Right forelimb (tissue), 1 donor: ENCODE measurements at places on chromosomes 11 and 22.
A peak's percentile ranks its signal among the peaks of the same experiment; 100 is the strongest.

DNA sequence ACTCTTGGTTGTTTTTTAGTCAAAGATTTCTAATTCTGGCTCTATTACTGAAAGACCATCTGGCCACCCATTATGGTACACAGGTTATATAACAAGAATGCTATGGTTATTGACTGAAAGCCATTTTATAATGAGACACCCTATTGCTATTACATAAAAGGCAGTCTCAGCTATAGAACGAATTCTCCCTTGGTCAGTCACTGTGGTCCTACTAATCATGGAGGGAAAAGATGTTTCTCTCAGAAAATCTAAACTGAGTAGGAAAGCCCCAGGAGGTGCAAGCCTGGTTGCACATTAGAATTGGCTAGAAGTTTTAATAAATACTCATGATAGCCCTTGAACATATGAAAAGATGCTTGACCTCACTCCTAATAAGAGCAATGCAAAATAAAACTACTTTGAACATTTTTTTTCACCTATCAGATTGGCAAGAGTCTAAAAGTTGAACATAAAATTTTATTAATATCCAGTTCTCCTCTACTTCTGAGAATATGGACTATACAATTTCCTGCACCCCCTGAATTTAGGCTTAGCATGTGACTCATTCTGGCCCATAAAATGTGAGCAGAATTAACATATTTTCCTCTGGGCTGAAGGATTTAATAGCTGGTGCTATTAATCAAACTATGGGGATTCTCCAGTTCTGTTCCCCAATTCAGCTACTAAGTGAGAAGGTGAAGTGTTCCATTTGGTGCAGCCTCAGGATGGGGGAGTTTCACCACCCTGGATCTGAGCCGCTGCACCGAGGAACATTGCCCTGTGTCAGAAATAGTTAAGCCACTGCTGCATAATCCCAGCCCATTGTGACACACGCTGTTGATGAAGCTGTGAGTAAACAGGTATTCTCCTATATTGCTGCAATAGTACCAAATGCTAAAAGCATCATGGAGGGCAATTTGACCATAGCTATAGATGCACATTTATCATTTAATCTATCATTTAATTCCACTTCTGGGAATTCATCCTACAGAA is 11.5 kb upstream of the CRKL start:
- no peak for DNase-seq

DNA sequence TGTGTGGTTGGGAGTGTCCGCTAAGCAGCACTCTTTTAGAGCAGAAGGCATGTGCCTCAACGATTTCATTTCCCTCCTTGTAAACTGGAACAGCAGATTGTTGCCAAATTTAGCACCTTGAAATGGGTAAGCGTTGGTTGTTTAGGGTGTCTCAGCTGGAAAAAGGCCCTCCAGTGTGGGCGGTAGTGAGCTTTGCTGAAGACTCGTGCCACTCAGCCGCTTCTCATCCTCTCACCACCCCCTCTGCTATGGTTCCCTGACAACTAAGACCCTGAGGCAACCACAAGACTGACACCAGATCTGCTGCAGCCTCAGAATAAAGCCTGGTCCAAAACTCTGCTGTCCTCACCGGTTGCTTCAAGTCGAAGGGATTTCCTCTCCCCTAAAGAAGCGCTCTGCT is 9.9 kb upstream of the FERMT3 start:
- DNase-seq = no peak

GRCh38 chr22:46351767-46352166 is 16.3 kb downstream of the TRMU start:
- DNase-seq = no peak

- DNase-seq = no peak
Observed at GRCh38 chr22:43726322-43726721, 85.8 kb downstream of the EFCAB6 start.

- DNase-seq = no peak
Observed at GRCh38 chr11:60743058-60743457, 13.6 kb upstream of the MS4A15 start.

DNA sequence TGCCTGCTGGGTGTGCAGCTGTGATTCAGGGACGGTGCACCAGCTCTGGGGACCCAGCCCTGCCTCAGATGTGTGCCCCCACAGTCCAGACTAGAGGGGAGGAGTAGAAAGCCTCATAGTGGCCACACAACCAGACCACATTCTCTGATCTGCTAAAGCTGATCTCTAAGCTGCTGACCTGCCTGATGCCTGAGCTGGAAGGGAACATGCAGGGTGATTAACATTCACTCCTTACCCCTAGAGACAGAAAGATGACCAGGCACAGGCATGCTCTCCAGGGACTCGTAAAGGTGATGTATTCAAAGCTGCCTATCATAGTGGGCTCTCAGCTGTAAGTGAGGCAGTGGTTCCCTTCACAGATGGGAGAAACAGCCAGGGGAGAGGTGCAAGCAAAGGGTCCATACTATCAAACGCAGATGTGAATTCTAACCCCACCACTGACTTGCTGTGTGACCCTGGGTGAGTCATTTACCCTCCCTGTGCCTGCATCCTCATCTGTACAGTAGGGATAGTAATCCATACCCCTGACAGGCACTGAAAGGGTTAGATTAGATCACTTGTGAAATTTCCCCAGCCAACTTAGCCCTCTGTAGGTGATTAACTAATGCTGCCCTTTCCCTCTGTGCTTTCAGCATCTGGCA is 29.0 kb upstream of the LRRC32 start:
- no peak for DNase-seq

DNA sequence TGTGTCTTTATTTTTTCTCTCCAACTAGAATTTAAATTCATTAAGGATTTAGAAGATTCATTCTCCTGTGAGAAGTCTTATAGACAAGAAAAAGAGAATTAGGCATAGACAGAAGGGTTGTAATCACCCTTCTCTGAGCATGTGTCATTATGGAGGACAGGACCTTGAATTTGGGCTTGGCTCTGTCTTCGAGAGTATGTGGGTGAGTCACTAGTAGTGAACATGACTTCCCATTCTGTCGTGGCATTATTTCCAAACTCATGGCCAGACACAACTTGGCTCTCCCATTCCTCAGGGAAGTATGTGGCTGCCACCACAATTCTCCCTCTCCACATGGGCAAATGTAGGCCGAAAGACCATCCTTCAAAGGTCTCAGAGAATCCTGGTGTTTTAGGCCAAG is 14.3 kb upstream of the ANKK1 start:
- DNase-seq = no peak

GRCh38 chr11:61718621-61719302 is 33.7 kb upstream of the MYRF start:
- peak; percentile 77 for DNase-seq

DNA sequence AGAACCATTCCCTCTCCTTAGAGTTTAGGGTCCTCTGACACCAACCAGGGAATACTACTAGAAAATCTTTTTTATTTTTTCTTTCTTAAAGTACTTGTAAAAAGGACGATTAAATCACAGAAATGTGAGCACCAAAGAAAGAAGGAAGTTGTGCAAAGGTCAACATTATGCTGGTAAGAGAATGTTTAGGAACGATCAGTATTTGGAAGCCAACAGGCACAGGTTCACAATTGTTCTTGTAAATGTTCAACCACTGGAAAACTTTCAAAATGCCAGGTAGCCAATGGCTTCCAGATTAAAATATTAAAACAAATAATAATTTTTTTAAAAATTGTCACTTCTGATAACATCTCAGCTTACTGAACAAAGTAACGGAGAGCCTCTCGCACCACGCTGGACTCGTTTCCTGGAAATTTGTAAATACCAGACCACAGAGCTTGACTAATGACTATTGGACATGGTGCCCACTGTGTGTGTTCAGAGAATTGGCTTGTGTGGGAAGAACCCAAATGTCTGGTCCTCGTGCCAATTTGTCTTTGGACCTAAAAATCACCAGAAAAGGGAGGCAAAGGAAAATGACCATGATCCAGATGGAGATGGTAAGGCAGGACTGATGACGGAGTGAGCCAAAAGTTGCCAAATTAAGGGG is 20.8 kb downstream of the COMMD9 start:
- no peak for DNase-seq
